Ovary (tissue), 10 donors: ENCODE measurements at places on chromosomes 2 and 18. TPM values are rescaled to one million over a fixed set of nuclear protein-coding genes. Genes with fewer than 3 reads are reported as not detected.
A peak's percentile ranks its signal among the peaks of the same experiment; 100 is the strongest.

Gene NEMP2
- total RNA-seq, result 3.0 TPM

Gene LYPD6B
- total RNA-seq, result 1.2 TPM

Gene NEURL3
- total RNA-seq, result not detected

Gene MEP1B
- total RNA-seq, result 0.10 TPM

Gene DYSF
- 5.9 TPM for total RNA-seq

Gene TUBA4B
- not detected for total RNA-seq

Gene MCM6
- 8.3 TPM for total RNA-seq

Gene RPRM
- total RNA-seq, result 19.1 TPM

Gene DES
- 1,061 TPM for total RNA-seq

Gene NEB
- 0.26 TPM for total RNA-seq

Gene CKAP2L
- 0.12 TPM for total RNA-seq

DNA sequence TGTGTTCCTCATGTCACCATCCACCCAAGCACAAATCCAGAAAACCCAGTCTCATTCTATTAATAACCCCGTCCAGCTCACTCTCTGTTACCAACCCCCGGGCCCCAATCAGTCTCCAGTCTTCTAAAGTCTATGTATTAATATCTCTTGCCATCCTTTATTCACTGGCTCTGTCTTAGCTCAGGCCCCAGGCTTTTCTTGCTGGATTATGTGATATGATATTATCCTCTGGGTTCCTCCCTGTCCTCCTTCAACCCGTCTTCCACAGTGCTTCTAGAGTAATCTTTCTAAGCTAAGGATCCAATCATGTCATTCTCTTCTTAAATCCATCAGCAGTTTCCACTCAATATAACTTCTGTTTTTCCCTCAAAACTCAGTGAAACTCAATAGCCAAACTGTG lies 240.5 kb upstream of the OSR1 start:
- DNase-seq, result no peak

GRCh38 chr2:75523313-75524275 lies 37.1 kb downstream of the EVA1A start:
- no peak for DNase-seq

- DNase-seq, result no peak
Measured at GRCh38 chr2:49355611-49356010, 201.3 kb upstream of the FSHR start.

GRCh38 chr2:151609705-151610104 lies 124.6 kb downstream of the NEB start:
- DNase-seq, result no peak

GRCh38 chr2:47738331-47738730 lies 44.6 kb upstream of the MSH6 start:
- DNase-seq, result no peak

- DNase-seq, result no peak
Measured at GRCh38 chr2:226888971-226889370, 53.1 kb downstream of the RHBDD1 start.

- DNase-seq, result no peak
Measured at GRCh38 chr2:101096619-101097142, 54.5 kb downstream of the TBC1D8 start.

DNA sequence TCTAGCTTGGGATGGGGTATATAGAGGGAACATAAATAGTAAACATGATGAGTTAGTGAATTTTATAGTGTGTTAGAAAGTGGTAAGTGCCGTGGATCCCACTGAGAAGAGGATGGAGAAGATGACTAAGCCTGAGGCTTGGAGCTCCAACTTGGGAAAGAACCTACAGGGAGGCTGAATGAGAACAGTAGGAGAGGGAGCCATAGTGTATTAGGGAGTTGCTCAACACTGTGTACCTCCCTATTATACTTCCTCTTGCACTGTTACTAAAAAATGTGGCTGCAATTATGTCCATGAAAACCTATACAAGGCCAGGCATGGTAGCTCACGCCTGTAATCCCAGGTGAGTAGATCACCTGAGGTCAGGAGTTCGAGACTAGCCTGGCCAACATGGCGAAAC lies 2.9 kb upstream of the SLC19A3 start:
- no peak for DNase-seq

DNA sequence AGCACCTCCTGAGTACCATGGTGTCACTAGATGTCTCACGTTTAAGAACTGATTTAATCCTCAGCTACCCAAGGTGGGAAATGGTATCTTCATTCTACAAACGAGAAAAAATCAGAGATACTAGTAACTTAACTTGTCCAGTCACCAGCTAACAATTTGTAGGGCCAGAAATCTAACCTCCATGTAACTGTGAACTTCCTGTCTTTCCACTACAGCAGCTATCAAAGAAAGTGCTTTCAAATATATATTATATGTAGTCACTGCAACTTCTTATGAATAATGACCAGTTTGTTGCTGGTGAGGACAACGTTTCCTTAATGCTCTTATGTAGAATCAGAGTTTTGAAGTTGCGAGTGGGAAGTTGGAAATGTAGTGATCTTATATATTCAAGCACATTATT lies 1.9 kb downstream of the REV1 start:
- DNase-seq, result no peak

DNA sequence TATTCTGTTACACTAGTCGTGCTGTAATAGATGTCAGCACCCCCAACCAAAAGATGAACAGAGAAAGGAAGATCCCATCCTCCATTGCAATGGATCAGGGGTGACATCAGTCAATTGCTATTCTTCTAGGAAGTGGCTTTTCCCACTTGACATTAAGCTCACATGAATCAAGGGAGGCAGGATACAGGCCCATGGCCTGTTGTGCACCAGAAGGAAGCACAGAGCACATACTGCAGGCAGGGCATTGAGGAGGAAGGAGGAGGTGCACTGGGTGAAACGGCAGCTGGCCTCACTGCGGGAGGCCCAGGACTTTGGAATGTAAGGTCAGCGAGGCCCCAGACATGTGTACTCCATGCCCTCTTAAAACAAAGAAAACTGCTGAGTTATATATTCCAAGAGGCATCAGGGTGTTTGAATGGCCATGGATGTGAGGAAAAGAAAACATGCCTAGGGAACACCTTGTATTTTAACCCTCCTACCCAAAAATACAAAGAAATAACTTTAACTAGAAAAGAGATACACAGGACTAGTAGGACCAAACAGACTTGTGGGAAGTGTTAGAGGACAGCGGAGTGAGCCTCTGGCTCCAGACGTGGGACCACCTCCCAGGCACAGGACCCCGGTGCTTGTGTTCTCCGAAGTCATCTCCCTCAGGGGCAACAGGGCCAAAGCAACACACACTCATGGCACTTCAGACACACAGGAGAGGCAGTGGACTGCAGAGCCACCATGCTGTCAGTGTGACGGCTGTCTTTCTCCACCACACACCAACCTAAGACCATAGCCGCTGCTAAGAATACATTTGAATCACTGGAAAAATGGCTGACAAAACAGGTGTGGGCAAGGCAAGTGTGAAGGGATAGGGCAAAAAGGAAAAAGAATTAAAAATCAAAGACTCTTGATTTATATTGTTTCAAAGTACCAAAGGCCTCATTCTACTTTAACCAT lies 51.4 kb upstream of the RIOK3 start:
- DNase-seq, result peak; percentile 30

DNA sequence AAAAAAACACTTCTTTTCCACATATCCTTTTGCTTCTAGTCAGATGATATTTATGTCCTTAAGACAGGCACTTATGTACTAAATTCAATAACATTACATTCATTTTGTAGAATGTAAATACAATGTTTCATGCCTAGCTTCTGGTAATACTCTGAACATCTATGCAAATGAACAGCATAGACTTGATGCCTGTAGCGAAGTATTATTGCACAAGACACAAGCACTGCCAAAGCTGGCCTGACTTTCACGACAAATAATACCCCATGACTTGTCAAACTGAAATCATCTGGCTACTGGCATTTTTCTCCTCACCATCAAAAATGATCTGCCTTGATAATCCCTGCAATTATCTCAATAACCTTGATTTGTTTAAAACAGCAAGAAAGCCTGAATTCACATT lies 101.3 kb downstream of the L3MBTL4 start:
- no peak for DNase-seq

DNA sequence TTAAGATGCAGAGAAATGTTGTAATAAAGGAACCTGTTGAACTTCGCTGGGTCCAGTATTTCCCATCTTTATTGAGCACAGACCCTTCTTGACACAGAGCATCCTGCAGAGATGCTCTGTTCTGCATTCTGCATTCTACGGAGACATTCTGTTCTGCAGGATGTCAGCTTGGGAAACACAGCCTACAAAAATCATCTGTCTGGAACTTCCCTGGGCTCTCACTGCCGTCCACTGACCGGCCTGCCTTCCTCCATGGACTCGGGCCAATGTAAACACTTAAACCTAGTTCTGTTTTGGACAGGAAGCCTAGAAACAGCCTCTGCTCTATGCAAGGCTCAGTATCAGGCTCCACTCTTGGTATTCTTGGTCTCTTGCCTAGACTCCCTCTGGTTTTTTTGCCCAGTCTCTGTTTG lies 90.0 kb upstream of the PPP1CB start:
- peak; percentile 61 for DNase-seq

- DNase-seq, result no peak
Measured at GRCh38 chr18:46459789-46460455, 197.1 kb downstream of the LOXHD1 start.

DNA sequence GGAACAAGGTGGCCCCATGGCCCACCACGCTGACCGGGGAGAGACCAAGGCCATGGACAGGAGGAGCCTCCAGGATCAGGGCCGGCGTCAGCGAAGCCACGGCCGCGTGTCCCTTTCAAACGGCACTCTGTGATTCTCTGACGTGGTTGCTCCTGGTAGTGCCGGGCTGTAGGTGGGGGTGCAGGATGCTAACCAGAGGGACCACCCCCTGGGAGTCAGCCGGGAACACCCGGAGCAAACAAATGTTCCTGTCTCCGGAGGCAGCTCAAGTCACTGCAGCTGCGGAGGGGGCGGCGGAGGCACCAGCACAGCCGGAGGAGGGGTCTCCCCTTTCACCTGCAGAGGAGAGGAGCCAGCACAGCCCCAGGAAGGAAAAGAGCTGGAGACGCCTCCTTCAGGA lies 750.6 kb upstream of the SALL3 start:
- no peak for DNase-seq

DNA sequence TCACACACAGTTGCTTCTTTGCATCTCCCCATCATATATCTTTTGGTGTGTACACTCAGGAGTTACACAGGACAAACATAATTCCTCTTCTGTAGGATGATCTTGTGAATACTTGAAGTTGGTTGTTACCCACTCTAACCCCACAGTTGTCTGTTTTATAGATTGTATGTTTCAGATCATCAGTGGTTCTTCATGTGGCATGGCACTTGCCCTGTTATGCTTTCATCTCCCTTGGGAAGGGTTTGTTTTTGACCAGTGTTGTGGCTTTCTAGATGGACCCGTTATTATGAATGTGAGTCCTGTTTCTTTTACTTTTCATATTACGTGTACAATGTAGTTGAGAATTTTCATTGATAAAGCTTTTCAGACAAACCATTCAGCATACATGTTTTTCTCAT lies 82.0 kb downstream of the ZNF407 start:
- no peak for DNase-seq

DNA sequence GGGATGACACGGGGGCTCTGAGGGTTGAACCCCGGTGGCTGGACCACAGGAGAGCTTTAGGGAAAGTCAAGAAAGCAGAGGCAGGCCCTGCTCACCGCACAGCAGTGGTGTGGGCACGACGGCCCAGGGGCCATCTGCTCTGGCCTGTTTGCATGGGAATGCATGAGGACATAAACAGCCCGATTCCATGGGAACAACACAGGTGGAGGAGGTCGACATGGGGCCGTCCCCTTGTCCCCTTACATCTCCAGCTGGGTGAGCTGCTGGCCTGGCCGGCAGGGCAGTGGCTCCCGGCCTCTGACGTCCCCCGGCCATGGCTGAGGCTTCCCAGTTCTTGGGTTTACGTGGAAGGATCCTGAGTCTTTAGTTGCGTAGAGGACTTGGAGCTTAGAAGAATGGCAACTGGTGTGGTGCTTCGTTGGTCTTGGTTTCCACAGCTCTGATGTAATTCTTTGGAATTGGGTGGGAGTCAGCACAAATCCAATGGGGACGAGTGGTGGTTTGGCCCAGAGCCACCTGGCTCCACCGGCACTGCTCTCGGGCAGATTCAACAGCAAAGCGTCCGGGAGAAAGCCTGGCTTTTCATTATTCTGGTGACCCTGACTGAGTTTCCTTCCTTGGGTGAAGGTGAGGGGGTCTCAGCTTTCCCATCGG lies 98.3 kb upstream of the HDAC4 start:
- DNase-seq, result peak; percentile 89

- no peak for DNase-seq
Measured at GRCh38 chr2:74051504-74051903, 66.8 kb downstream of the TET3 start.

- DNase-seq, result no peak
Measured at GRCh38 chr2:30074023-30074422, 72.8 kb upstream of the YPEL5 start.

DNA sequence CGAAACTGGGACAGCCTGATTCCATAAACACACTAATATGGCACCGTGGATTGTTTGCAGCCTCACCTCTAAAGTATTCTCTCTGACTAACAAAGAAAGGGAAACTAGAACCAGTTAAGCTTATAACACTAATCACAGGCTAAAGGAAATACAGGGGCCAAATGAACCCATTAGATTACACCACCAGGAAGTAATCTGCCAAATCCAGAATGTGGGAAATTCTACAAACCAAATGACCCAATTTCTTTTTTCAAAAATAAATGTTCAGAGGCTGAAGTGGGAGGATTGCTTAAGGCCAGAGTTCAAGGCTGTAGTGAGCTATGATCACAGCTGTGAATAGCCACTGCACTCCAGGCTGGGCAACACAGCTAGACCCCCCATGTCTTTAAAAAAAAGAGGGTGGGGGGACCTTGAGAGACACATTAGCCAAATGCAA lies 1.5 kb upstream of the MPPE1 start:
- no peak for DNase-seq

- no peak for DNase-seq
Measured at GRCh38 chr18:46084431-46084830, 12.4 kb upstream of the PSTPIP2 start.

GRCh38 chr2:181362561-181362960 lies 94.6 kb upstream of the ITGA4 start:
- no peak for DNase-seq

GRCh38 chr18:59382383-59382782 lies 23.3 kb upstream of the LMAN1 start:
- no peak for DNase-seq

DNA sequence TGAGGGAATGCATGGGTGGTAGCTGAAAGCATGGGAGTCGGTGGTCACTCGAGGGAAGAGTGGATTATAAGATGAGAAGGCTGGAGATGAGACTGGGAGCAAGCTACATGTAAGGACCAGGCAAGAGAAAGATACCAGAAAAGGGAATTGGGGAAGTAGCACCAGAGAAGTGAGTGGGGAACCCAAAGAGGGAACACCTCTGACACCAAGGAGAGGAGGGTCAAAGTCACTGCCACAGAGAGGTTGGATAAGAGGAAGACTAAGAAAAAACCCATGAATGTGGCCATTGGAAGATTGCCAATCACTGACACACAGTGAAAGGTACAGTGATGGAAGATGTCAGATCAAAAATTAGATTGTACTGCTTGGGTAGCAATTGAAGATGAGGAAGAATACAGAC lies 473.9 kb downstream of the BCL11A start:
- DNase-seq, result no peak
